ENCODE measurements at places on chromosomes 5 and 9.

- no peak for DNase-seq
Observed at GRCh38 chr5:173971681-173972345, 17.2 kb upstream of the C5orf47 start.

GRCh38 chr9:28024676-28025075 is 451.4 kb upstream of the C9orf72 start:
- DNase-seq: no peak

DNA sequence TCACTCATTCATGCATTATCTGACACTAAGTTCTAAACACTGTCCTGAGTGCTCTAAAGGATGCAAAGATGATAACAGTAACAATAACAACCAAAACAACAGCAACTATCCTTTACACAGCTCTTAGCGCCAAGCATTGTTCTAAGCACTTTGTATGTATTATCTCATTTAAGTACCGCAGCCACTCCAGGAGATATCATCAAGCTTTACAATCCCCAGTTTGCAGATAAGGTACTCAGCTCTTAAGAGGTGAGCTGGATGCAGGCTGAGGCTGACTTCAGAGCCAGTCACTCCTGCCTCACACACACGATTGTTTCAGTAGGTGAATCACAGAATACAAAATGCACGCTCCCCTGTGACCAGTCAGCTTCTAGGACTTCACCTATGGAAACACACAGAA is 141.8 kb downstream of the PAX5 start:
- no peak for DNase-seq

- DNase-seq: peak; percentile 65
Observed at GRCh38 chr9:109143881-109144562, 23.0 kb downstream of the FRRS1L start.

DNA sequence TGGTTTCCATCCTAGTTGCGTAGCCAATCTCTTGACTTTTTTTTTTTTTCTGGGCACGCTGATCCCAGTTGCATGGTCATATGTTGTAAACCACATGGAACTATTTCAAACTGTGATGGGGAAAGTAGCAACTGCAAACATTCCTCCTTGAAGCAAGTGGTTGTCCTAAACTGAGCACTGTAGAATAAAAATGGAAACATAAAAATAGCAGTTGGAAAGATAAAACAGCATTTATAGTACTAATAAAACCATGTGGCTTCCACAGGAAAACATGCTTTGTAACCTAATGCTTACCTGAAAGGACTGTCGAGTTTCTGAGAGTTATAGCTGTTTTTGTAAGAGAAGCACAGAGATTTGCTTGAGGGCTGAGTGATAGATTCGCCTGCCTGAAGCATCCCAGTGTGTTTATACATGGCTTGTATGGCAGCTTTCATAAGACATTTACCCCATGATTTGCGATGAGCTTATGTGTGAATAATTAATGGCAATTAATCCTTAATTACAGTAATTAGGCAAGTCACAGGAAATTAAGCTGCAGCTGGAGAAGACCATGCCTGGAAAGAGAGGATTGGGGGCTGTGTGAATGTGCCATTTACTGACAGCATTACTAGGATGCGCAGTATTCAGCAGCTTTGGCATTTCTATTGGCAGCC is 136.5 kb downstream of the PBX3 start:
- DNase-seq: no peak

- DNase-seq: no peak
Observed at GRCh38 chr9:108339251-108339650, 516.5 kb downstream of the ACTL7B start.

- no peak for DNase-seq
Observed at GRCh38 chr5:62794456-62794855, 215.8 kb downstream of the LRRC70 start.

- DNase-seq: no peak
Observed at GRCh38 chr9:132543960-132544359, 38.4 kb upstream of the BARHL1 start.

GRCh38 chr9:95073918-95074317 is 243.6 kb downstream of the FANCC start:
- DNase-seq: no peak

GRCh38 chr5:81838307-81838906 is 87.5 kb upstream of the SSBP2 start:
- DNase-seq: peak; percentile 77

- DNase-seq: no peak
Observed at GRCh38 chr9:91547081-91547480, 123.4 kb upstream of the NFIL3 start.

DNA sequence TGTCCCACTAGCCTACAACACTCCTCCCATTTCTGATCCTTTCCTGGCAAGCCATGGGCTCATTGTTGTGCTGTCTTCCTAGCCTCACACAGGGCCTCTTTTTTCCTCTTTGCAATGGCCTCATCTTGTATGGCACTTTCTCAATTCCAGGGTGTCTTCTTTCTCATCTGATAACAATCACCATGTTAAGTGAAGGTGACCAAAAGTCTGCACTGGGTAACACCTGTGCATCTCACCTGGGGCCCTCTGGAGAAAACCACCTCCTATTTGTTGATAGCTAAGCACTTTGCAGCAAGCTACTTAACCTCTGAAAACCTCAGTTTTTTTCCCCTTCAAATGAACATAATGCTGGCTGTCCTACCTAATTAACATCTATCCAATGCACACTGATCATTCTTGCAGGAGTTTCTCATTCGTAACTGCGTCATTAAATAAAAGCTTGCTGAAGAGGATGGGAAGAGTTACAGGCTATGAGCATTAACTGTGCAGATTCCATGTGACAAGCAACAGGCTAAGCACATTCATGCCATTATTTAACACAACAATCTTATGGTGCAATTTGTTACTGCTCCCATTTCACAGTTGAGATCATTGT is 60.1 kb upstream of the STK32A start:
- DNase-seq: no peak
